Activated CD4-positive, alpha-beta memory T cell treated with anti-CD3 and anti-CD28 coated beads for 36 hours (primary cell): ENCODE measurements at places on chromosomes 2 and 18. TPM values are rescaled to one million over a fixed set of nuclear protein-coding genes. Genes with fewer than 3 reads are reported as not detected.

DNA sequence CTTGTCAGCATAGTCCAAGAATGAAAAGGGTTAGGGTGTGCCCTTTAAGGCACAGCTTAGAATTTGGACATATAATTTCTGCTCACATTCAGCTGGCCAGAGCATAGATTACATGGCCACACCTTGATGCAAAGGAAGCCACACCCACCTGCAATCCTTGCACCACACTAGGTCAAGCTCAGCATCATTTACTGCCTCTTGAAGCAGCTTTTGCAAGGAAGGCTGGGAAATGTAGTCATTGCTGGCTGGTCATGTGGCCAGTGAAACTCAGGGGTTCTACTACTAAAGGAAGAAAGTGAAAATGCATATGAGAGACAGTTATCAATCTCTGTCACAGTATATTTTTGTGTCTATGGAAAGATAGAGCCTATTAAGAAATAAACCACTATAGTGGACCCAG is 159.3 kb downstream of the GFPT1 start:
- H3K4me1 ChIP-seq = no peaks in the 10 kb centered on the region
- no peaks in the 10 kb centered on the region for H3K36me3 ChIP-seq
- DNase-seq = no peak
- peaks cover 17% of the 10 kb centered on the region for H3K27me3 ChIP-seq

OTOS gene
- not detected for total RNA-seq

CPO gene
- not detected for total RNA-seq

- H3K27ac ChIP-seq = no peak overlapping the region
- H3K27me3 ChIP-seq = no peaks in the 10 kb centered on the region
- peaks cover 15% of the 10 kb centered on the region for H3K36me3 ChIP-seq
- no peak overlapping the region for H3K4me3 ChIP-seq
- DNase-seq = no peak
Measured at GRCh38 chr2:158618891-158619490, 162.2 kb downstream of the PKP4 start.

DNA sequence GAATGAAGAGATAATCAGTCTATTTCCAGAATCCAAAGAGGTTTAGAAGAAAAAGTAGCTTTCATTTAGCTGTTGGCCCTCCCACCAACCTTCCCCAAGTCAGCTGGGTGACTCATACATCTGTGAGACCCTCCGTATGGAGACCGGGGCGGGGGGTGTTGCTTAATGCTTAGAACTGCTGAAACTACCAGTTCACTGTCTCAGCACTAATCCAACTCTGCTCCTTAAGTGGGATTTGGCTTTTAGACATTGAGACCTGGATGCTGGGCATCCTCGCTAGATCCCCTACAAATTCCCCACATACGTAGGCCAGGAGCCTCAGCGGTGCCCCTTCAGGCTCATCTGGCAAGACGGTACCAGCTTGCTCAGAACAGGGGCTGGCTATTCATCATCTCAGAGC is at the start of gene SAG:
TSS of gene SAG (plus strand) at position 252 of the 400 bp plus-strand sequence. CDS start 1,374 bp downstream, outside the sequence.
- H3K4me3 ChIP-seq = no peak within 1 kb of the TSS
- no peaks in the 10 kb centered on the region for H3K4me1 ChIP-seq
- H3K27ac ChIP-seq = no peak within 1 kb of the TSS
- DNase-seq = no peak
- H3K36me3 ChIP-seq = no peaks in the 10 kb centered on the region
- H3K27me3 ChIP-seq = no peaks in the 10 kb centered on the region

CASP8 gene
- 56.3 TPM for total RNA-seq

- no peaks in the 10 kb centered on the region for H3K36me3 ChIP-seq
- H3K4me3 ChIP-seq = no peak overlapping the region
- peak; percentile 31 for DNase-seq
- H3K27ac ChIP-seq = no peak overlapping the region
Measured at GRCh38 chr2:219457784-219458369, 23.2 kb downstream of the SPEG start.

- peak; percentile 12 for DNase-seq
- no peaks in the 10 kb centered on the region for H3K36me3 ChIP-seq
- H3K4me1 ChIP-seq = peaks cover 10% of the 10 kb centered on the region
- H3K27me3 ChIP-seq = no peaks in the 10 kb centered on the region
Measured at GRCh38 chr2:71223767-71224333, 3.1 kb downstream of the PAIP2B start.

DNA sequence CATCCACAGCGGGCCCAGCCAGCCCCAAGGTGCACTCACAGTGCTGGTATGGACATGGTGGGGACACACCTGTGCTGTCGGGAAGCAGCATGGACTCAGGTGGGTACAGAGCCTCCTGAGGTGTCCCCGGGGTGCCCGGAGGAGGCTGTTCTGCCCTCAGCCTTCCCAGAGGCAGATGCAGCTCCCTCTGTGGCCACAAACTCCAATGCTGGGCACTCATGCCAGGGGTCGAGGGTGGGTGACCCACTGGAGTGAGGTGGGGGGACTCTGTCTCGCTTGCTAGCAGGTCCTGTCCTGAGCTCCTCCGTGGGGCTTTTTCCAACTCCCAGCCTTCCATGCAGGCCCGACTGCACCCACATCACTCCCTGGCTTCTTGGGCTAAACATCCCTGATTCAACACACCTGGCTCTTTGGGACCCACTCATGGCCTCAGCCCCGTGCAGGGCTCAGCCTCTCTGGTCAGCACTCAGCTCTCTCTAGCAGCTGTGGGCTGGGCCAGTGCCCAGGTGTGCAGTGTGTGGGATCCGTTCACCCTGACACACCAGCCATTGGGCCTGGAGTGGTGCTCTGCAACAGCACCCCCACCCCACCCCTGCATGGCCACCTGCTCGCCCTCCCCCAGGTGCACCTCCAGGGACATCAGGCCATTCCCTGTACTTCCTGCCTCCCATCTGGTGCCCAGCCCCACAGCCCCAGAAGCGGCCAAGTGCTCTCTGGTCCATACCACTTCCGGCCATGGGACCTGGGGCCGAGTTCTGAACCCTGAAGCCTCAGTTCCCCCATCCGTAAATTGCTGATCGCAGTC is 16.0 kb downstream of the RAMP1 start:
- no peaks in the 10 kb centered on the region for H3K36me3 ChIP-seq
- H3K27ac ChIP-seq = no peak overlapping the region
- peaks cover 13% of the 10 kb centered on the region for H3K27me3 ChIP-seq
- H3K4me3 ChIP-seq = no peak overlapping the region
- H3K4me1 ChIP-seq = peaks cover 3% of the 10 kb centered on the region
- DNase-seq = no peak

GRCh38 chr2:241126771-241127202 is 22.5 kb downstream of the PASK start:
- H3K4me3 ChIP-seq = peak overlapping the region; percentile 32
- peak overlapping the region; percentile 99 for H3K27ac ChIP-seq
- DNase-seq = no peak

FSIP2 gene
- 0.10 TPM for total RNA-seq

- H3K27ac ChIP-seq = no peak overlapping the region
- no peaks in the 10 kb centered on the region for H3K27me3 ChIP-seq
- H3K4me1 ChIP-seq = no peaks in the 10 kb centered on the region
- no peaks in the 10 kb centered on the region for H3K36me3 ChIP-seq
Measured at GRCh38 chr2:138087751-138088593, 123.7 kb downstream of the HNMT start.

DNA sequence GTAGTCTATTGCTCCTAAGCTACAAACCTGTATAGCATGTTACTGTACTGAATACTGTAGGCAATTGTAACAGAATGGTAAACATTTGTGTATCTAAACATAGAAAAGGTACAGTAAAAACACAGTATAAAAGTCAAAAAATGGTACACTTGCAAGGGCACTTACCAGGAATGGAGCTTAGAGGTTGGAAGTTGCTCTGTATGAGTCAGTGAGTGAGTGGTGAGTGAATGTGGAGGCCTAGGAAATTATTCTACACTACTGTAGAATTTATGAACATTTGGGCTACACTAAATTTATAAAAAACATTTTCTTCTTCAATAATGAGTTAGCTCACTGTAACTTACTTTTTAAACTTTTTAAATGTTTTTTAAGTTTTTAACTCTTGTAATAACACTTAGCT is 19.0 kb downstream of the NABP1 start:
- H3K4me1 ChIP-seq = peaks cover 7% of the 10 kb centered on the region
- H3K27ac ChIP-seq = no peak overlapping the region
- H3K36me3 ChIP-seq = peaks cover 28% of the 10 kb centered on the region
- H3K27me3 ChIP-seq = no peaks in the 10 kb centered on the region
- DNase-seq = no peak

CTAGE1 gene
- not detected for total RNA-seq

DNA sequence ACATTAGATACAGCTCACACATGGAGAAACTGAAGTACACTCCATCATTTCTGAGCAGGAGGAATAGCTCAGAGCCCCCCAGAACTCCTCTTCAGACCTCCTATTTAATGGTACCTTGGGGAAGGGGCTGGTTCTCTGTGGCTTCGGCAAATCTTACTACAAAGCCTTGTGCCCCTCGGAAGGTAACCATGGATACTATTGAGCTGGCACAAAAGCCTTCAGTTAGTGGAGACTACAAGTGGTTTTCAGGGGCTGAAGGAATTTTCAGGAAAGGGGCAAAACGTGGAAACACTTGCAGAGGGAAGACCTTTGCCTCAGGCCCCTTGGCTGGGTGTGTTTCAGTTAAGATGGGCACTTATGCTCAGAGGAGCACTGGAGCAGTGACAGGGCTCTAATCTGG is 1.1 kb upstream of the FAM237A start:
- H3K27ac ChIP-seq = no peak overlapping the region
- H3K36me3 ChIP-seq = no peaks in the 10 kb centered on the region
- peaks cover 17% of the 10 kb centered on the region for H3K27me3 ChIP-seq

DNA sequence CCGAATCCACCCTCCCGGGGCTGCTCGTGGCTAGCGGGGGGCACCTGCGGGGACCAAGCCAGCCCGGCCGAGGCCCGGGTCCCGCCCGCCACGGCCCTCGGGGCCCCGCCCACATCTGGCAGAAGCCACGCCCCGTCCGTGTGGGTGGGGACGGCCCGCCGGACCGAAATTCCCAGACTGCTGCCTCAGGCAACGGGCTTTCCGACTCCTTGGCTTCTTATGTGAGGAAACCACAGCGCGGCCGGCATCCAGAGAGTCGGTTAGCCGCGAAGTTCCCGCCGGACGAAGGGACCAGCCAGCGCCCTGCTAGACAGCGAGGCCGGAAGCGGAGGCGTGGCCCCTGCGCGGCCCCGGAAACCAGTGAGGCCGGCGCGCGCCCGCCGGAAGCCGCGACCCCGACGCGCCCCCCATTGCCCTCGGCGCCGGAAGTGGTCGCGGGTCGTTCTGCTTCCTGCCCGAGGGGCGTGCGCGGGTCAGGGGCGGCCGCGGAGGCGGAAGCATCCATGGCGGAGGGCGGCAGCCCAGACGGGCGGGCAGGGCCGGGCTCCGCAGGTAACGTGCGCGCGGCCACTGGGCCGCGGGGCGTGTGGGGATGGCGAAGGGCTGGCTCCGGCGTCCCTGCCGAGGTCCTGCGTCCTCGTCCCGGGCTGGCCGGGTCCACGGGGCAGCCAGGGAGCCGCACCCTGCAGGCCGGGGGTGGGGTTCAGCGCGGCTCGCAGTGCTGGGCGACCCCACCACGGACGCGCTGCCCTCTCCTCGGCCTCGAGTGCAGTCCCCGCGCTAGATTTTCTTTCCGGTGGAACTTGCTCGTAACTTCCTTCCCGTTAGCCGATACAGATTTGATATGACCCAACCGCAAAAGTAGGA is at the start of gene ASB1:
TSS of gene ASB1 (plus strand) at position 360 of the 867 bp plus-strand sequence. CDS start at position 504, 144 bp downstream.
- peaks cover 38% of the 10 kb centered on the region for H3K4me1 ChIP-seq
- peaks cover 22% of the 10 kb centered on the region for H3K36me3 ChIP-seq
- DNase-seq = peak; percentile 86
- no peaks in the 10 kb centered on the region for H3K27me3 ChIP-seq
- peak within 1 kb of the TSS; percentile 92 for H3K27ac ChIP-seq

SCN7A gene
- total RNA-seq = not detected

DNA sequence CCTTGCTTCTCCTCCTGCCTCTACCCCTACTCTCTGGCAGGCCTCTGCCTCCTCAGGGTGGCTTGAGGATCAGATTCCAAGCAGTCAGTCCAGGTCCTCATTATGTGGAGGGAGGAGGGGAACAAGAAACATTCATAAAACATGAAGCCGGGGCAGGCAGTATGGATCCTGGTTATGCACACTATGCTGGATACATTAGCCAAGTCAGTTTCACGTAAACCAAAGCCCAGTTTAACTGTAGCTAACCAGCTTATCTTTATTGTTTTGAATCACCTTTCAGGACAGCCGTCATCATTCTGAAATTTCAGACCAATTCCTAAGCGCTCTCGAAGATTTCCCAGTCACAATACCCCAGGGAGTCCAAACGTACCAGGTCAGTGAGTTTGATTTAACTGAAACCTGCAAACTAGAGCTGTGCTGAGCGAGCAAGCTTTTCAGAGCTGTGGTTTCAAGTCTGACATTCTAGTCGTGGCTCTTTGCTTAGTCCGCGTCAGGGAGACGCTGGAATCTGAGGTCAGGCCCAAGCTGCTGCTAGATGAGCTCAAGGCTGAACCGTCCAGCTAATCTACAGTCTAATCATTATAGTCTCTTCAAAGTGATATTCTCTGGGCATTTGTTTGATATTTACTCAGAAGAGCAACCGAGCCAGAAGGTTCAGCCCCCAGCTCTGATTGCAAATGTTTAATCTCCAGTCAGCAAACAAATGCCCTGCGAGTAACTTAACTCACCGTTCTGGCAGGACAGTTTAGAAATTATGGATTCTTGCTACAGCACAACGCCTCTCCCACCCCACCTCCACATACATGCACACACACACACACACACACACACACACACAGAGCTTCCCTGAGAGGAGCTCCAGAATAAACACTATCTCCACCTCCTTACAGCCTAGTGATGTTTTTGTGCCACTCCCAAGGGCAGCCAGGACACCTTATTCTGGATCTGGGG is 63.8 kb upstream of the BZW1 start:
- H3K27ac ChIP-seq = no peak overlapping the region
- H3K4me1 ChIP-seq = no peaks in the 10 kb centered on the region
- no peak overlapping the region for H3K4me3 ChIP-seq
- no peak for DNase-seq

GRCh38 chr18:59605633-59606192 is 91.5 kb downstream of the CCBE1 start:
- H3K27me3 ChIP-seq = no peaks in the 10 kb centered on the region
- H3K4me1 ChIP-seq = no peaks in the 10 kb centered on the region
- no peak for DNase-seq
- no peak overlapping the region for H3K27ac ChIP-seq
- H3K4me3 ChIP-seq = no peak overlapping the region
- H3K36me3 ChIP-seq = no peaks in the 10 kb centered on the region

- peaks cover 47% of the 10 kb centered on the region for H3K27me3 ChIP-seq
- no peak overlapping the region for H3K27ac ChIP-seq
- H3K4me3 ChIP-seq = no peak overlapping the region
- H3K4me1 ChIP-seq = peaks cover 11% of the 10 kb centered on the region
- DNase-seq = no peak
Measured at GRCh38 chr2:5691221-5691984, 781 bp upstream of the SOX11 start.

CENPA gene
- total RNA-seq = 37.8 TPM

GYPC gene
- 123 TPM for total RNA-seq
